Hindlimb muscle (tissue), 1 donor: ENCODE measurements at places on chromosomes 13 and 19.

DNA sequence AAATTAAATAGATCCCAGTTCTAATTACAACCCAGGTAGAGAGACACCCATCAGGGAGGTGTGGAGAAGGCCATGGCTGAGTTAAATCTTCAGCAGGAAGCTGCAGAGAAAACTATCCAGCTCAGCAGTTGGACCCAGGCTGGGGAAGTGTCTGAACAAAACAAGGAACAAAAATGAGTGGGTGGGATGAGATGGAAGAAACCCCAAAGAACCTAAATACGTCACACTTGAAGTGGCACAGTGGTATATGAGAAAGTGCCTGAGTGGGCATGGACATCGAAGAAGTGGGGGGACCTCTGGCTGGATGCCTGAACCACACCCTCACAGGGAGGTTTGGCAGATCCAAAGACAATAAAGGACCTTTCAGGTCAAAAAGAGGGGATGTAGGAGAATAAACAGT, 3.5 kb upstream of the EPHX3 start:
- no peak for DNase-seq

DNA sequence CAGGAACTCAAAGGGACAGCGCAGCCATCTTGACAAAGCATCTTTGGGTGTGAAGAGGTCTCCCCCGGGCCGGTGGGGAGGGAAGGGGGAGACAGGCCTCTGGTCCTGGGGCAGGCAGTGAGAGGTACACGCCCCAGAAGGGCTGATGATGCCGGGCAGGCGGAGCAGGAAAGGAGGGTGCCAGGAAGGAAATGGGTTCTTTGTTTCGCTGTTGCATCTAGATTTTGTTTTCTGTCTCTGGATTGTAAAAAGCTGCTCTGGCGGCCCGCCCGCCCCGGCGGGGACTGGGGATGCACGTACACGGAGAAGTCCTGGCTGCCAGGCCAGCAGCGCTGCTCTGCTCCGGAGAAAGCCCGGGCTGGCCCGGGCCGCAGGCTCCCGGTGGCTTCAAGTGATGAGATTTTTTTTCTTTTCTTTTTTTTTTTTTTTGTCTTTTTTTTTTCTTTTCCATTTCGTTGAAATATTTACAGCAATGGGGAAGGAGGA, 13.2 kb upstream of the ASF1B start:
- DNase-seq: peak; percentile 89

DNA sequence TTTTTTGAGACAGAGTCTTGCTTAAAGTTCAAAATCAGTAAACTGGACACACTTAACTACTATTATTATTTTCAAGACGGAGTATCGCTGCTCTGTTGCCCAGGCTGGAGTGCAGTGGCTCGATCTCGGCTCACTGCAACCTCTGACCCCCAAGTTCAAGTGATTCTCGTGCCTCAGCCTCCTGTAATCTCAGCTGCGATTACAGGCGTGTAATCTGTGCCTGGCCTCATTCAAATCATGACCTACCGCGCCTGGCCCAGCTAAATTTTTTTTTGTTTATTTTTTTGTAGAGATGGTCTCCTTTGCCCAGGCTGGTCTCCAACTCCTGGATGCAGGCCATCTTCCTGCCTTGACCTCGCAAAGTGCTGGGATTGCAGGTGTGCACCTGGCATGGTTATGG, 23.0 kb downstream of the ZNF101 start:
- DNase-seq: no peak

DNA sequence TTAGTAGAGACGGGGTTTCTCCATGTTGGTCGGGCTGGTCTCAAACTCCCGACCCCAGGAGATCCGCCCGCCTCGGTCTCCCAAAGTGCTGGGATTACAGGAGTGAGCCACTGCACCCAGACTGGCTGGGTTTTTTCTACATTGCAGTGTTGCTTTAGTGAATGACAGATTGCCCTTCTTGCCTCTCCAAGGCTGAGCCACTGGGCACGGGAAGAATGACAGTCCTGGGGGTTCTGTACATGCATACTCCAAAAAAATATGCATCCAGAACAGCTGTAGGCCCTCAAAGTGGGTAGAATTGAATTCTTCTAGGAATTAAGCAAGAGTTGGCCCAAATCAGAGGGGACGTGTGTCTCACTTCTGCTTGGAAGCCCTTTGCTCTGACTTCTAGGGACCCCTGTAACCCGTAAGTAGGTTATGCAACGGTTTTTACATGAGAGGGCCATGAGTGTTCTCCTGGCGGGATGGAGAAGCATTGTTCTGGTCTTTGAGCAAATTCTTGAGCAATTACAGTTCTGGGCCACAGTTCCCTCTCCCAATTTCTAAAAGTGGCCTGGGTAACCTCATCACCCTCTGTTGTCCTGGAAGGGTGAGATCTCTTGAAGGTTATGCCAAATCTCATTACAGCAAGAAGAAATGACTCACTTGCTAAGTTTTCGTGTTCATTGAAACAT, 3.6 kb downstream of the ACTN4 start:
- no peak for DNase-seq

DNA sequence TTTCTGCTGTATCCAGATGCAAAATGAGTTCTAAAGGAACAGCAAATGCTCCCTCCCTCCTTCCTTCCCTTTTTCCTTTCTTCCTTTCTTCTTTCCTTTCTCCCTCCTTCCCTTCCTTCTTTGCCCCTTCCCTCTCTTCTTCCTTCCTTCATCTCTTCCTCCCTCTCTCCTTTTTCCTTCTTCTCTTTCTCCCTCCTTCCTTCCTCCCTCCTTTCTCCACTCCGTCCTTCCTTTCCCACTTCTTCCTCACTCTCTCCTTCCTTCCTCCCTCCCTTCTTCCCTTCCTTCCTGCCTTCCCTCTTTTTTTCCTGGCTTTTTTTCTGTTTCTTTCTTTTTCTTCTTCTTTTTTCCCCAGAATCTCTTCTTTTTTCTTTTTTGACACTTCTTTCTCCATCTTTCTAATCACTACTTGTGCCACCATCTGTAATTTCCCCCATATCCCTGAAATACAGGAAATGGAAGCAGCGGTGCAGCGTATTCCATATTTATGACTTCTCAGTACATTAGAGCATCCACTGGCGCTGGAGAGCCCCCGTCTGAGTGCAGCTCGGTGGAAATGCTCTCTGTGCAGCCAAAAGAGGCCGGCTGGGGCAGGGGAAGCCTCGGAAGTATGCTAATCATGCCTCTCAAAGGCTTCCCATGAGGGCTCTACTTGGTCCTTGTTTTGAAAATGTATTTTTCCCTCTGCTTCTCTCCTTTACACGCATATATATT, 275.6 kb downstream of the TSHZ3 start:
- no peak for DNase-seq

- no peak for DNase-seq
These were observed 96.7 kb upstream of the DIAPH3 start for GRCh38 chr13:60260440-60260839.

DNA sequence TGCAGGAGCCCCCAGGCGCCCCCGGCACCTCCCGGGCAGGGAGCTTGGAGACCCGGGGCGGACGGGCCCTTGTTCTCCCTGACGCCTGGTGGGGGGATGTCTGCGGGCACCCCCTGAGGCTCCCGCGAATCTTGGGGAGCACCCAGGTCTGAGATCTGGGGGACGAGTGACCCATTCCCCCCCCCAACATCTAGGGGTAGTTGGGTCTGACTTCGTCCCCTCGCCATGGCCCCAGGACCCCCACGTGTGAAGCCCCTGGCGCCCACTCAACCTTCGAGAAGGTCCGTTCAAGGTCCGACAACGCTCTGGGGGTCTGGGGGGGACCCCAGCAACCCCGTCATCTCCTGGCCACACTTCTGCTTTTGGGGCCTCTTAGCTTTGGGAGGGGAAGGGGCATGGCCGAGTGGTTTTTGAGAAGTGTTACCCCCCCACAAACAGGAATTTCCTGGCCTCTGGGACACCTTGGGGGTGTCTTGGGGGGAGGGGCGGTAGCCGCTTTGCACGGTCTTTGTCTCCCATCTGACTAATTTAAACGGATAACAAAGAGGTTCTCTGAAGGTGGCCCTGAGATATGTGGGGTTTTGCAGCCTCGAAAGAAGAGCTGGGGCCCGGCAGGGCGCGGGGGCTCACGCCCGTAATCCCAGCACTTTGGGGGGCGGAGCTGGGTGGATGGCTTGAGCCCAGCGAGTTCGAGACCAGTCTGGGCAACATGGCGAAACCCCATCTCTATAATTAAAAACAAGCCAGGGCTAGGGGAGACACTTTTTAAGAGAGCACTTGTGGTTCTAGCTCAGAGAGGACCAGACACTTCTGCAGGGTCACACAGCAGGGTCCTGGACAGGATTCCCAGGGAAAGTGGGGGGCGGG, 608 bp downstream of the CNN2 start:
- DNase-seq: no peak

DNA sequence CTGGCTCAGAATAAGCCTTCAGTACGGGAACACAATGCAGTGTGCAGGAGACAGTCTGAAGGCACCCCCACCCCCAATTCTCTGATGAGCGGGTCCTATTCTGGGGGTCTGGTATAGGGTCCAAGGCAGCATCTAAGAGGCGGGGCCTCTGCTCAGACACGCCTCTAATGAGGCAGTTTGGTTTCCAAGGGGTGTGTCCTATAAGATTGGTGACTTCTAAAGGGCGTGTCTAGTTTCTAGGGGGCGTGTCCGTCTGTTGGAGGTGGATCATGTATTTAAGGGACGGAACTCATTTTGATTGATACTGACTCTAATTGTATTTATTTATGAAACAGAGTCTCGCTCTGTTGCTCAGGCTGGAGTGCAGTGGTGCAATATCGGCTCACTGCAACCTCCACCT, 8.7 kb downstream of the FIZ1 start:
- DNase-seq: no peak

- DNase-seq: no peak
These were observed 1.3 kb downstream of the RHPN2 start for GRCh38 chr19:33063356-33063752.

DNA sequence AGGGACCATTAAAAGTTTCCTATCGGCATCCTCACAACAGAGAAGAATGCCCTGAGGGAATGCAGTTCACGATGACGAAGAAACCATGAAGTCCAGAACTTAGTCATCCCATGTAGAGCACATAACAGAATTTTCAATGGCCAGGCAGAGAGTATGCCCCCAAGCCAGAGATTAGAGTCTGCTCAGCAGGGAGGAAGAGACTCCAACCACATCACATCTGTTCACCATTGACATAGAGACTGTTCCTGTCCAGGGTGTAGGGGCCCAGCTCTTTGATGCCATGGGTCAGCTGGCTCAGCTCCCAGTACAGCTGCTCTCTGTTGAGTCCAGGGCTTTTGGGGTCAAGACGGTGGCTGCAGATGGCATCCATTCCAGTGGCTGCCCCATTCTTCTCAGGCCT, 68.2 kb downstream of the MBD3L1 start:
- DNase-seq: no peak

GRCh38 chr19:5718579-5719273, 1.2 kb downstream of the LONP1 start:
- DNase-seq: no peak

DNA sequence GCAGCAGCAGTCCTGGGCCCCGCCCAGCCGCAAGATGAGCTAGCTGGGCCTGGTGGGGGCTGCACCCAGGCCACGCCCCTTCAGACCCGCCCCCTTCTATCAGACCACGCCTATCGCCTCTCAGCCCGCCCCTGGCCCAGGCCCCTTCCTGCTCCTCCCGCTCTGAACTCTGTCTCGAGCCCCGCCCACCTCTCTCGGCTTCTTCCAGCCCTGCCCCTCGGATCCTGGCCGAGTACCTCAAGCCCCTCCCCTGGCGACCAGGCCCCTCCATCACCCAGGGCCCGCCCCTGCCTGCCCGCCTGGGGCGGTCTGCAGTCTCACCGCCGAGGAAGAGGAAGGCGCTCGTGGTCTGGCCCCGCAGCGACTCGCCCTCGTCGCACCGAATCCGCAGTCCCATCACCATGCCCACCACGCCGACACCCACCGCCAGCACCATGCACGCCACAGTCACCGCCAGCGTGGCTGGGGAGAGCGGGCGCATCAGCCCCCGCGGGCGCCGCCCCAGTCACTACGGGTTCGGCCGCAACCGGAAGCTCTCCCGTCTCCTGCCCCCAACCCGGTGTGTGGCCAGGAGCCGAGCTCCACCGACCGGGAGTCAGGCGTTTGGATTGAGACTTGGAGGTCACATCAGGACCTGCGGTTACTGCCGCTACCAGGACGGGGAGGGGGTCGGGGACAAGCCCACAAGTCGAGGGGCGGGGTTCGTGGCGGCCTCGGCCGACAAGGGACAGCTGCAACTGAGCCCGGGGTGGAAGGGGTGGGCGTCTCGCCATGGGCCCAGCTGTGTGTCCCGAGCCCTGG, 1.0 kb downstream of the CLDND2 start:
- peak; percentile 98 for DNase-seq

- peak; percentile 39 for DNase-seq
These were observed 676.7 kb upstream of the SPRY2 start for GRCh38 chr13:81017513-81018152.

- no peak for DNase-seq
These were observed 29.4 kb downstream of the ZNRF4 start for GRCh38 chr19:5484398-5485285.

DNA sequence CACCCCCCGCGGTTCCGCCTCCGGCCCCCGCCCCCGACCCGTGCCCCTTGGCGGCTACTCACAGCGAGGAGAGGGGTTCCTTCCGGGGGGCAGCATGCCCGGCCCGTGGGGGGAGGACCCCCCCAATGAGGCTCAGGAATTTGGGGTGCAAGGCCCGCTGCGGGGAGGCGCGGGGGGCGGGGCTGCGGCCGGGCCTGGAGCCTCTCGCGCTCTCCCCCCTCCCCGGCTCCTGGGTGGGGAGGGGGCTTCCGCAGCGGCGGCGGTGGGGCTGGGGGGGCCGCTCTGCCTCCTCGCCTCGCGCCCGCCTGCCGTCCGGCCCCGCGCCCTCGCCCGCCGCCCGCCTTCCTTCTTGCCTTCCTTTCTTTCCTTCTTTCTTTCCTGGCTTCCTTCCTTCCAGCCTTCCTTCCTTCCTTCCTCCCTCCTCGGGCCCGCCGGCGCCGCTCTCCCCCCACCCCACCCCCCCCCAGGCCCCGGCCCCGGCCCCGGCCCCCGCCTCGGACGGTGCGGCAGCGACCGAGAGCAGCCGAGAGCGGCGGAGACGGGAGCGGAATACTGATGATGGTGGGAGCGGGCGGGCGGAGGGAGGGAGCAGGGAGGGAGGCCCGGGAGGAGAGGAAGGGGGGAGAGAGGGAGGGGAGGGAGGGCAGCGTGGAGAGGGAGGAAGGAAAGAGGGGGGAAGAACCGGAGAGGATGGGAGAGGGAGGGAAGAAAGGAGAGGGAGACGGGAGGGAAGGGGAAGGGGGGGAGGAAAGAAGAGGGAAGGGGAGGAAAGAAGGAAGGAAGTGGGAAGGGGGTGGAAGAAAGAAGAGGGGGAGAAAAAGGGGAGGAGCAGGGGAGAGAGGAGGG, at the start of gene LRRC4B:
TSS of gene LRRC4B (minus strand) at position 554 of the 846 bp plus-strand sequence. CDS start 19,597 bp downstream, outside the sequence.
- peak; percentile 83 for DNase-seq

- no peak for DNase-seq
These were observed 77.5 kb downstream of the SERP2 start for GRCh38 chr13:44451126-44451525.
